ENCODE measurements at places on chromosomes 4 and X.

GRCh38 chr4:84237008-84237407 lies 262.1 kb downstream of the NKX6-1 start:
- DNase-seq, result no peak

- no peak for DNase-seq
Measured at GRCh38 chr4:176464748-176465147, 145.0 kb downstream of the SPCS3 start.

GRCh38 chr4:38681281-38681991 lies 17.4 kb downstream of the KLF3 start:
- DNase-seq, result no peak

- DNase-seq, result no peak
Measured at GRCh38 chrX:367866-368265, 18.8 kb downstream of the PPP2R3B start.
